ENCODE measurements at places on chromosomes 6 and 20. TPM values are rescaled to one million over a fixed set of nuclear protein-coding genes. Genes with fewer than 3 reads are reported as not detected.

Gene BEND3
- total RNA-seq = 2.1 TPM

Gene TSBP1
- not detected for total RNA-seq

Gene CALHM4
- 0.39 TPM for total RNA-seq

Gene MTG2
- total RNA-seq = 18.0 TPM

Gene GRM1
- 0.53 TPM for total RNA-seq

Gene SCUBE3
- total RNA-seq = not detected

Gene SOX12
- total RNA-seq = 2.2 TPM

Gene RGS19
- 19.8 TPM for total RNA-seq

Gene SNAP25
- 1.2 TPM for total RNA-seq
